Cardiac muscle cell (in vitro differentiated cells and primary cell): ENCODE measurements at places on chromosomes 4 and X. TPM values are rescaled to one million over a fixed set of nuclear protein-coding genes. Genes with fewer than 3 reads are reported as not detected.
A peak's percentile ranks its signal among the peaks of the same experiment; 100 is the strongest.

GRCh38 chr4:44434247-44434646, 14.4 kb downstream of the KCTD8 start:
- H3K4me3 ChIP-seq, result no peak overlapping the region
- no peak for DNase-seq
- no peaks in the 10 kb centered on the region for H3K27me3 ChIP-seq
- no peaks in the 10 kb centered on the region for H3K36me3 ChIP-seq

DNA sequence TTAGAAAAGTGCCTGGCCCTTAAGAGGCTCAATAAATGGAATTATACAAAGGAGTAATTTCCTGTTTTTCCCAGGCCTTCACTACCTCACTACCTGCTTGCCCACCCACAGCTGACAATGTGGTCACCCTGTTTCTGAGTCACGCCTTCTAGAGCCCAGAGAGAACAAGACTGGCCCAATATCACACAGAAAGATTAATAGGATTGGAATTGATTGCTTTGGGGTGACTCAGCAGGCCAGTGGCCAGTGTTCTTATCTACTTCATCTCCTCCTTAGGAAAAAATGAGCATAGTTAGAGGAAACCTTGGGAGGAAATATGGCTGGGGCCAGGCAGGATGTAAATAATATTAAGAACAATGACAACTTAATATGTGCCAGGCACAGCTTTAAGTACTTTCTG, 4.5 kb upstream of the FGF16 start:
- DNase-seq, result peak; percentile 41
- H3K36me3 ChIP-seq, result no peaks in the 10 kb centered on the region
- H3K4me1 ChIP-seq, result no peaks in the 10 kb centered on the region
- H3K27me3 ChIP-seq, result no peaks in the 10 kb centered on the region
- H3K4me3 ChIP-seq, result no peak overlapping the region

DNA sequence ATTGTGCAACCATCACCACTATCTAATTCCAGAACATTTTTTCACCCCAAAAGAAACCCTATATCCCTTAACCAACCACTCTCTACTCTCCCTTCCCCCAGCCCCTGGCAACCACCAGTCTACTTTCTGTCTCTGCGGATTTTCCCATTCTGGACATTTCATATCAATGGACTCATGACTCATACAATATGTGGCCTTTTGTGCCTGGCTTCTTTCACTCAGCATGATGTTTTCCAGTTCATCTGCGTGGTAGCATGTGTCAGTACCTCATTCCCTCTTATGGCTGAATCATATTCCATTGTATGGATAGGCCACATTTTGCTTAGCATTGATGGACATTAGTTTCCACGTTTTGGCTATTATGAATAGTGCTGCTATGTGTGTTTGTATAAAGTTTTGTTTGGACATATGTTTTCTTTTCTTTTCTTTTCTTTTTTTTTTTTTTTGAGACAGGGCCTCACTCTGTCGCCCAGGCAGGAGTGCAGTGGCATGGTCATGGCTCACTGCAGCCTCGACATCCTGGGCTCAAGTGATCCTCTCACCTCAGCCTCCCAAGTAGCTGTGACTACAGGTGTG, 335.4 kb downstream of the BCOR start:
- H3K27ac ChIP-seq, result no peak overlapping the region
- H3K4me1 ChIP-seq, result peaks cover 17% of the 10 kb centered on the region
- H3K27me3 ChIP-seq, result no peaks in the 10 kb centered on the region
- no peak overlapping the region for H3K4me3 ChIP-seq

- no peaks in the 10 kb centered on the region for H3K4me1 ChIP-seq
- H3K27me3 ChIP-seq, result no peaks in the 10 kb centered on the region
- no peak overlapping the region for H3K27ac ChIP-seq
- no peaks in the 10 kb centered on the region for H3K36me3 ChIP-seq
- no peak for DNase-seq
These were observed 98.5 kb upstream of the MAGEB16 start for GRCh38 chrX:35699642-35700041.

GRCh38 chrX:136158685-136159084, 11.4 kb downstream of the FHL1 start:
- H3K27me3 ChIP-seq, result no peaks in the 10 kb centered on the region
- no peak overlapping the region for H3K27ac ChIP-seq
- no peaks in the 10 kb centered on the region for H3K36me3 ChIP-seq

Gene DGAT2L6
- total RNA-seq, result not detected in 2 replicates

Gene NWD2
- total RNA-seq, result 0.06 TPM in 1 of 2 replicates, not detected in the other

Gene F11
- not detected in 2 replicates for total RNA-seq

DNA sequence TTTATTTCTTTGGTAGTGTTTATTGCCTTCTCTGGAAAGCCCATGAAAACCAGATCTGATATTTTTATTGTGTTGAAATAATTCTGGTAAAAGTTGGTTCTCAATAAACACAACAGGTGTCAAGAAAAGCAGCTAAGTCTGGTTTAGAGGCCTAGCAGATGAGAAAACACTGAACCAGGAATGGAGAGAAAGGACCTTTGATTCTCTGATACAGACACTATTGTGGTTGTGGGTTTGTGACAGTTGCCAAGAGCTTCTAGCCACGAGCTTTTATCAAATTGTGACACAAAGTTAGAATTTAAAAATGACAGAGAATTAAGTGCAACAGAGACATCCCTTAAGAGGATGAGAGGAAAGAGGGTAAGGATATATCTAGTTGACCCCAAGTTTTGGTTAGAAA, 42.6 kb downstream of the DDIT4L start:
- no peak overlapping the region for H3K27ac ChIP-seq
- no peaks in the 10 kb centered on the region for H3K4me1 ChIP-seq
- no peak overlapping the region for H3K4me3 ChIP-seq

Gene NAP1L2
- total RNA-seq, result 7.5 and 8.8 TPM in 2 replicates

DNA sequence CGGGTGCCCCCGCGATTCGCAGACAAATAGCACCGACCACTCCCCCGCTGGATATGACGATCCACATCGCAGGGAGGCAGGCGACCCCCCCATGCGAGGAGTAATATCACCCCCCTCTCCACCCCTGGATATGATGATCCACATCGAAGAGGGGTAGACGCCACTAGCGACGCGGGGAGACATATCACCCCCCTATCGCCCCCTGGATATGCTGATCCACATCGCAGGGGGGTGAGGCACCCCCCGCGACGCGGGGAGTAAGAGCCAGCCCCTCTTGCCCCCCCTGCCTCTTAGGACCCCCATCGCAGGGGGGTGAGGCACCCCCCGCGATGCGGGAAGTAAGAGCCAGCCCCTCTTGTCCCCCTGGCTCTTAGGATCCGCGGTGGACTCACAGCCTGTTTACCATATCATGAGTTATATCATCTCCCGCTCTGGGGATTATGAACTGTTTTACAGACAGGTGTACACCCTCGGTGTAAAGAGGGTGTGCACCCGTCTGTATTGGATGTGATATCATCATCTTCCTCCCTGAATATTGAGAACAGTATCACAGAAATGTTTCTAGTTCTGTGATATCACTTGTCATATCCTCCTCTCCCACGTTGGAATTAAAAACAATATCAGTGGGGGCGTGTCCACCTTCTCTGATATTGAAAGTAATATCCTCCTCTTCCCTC, 22.7 kb upstream of the DRD5 start:
- H3K27me3 ChIP-seq, result peaks cover 4% of the 10 kb centered on the region
- no peak for DNase-seq
- H3K36me3 ChIP-seq, result no peaks in the 10 kb centered on the region
- no peak overlapping the region for H3K4me3 ChIP-seq
- H3K4me1 ChIP-seq, result no peaks in the 10 kb centered on the region

GRCh38 chr4:141642063-141642462, 5.7 kb downstream of the IL15 start:
- no peak overlapping the region for H3K4me3 ChIP-seq
- no peaks in the 10 kb centered on the region for H3K4me1 ChIP-seq
- H3K27ac ChIP-seq, result no peak overlapping the region

DNA sequence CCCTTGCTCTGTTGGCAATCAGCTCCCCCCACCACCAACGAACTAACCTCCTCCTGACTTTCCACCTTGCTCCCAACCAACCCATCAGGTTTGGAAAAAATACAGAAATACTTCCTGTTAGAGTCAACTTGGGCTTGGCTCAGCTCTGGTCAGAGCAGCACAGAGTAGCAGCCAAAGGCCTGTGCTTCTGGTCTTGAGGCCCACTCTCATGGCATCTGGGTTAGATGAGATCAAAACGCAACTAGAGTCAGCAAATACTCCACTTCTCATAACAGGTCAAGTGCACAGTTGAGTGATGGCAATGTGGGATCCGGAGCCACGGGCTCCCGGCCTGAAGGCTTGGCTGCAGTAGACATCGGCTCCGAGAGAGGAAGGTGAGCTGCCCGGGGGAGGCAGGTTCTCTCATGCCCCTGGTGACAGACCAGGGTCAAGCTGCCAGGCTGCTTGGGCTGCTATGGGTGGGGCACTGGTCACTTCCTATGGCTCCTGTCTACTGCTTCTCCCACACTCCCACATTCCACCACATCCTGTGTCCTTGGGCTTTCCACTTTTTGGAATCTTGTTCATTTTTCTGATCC, 34.8 kb downstream of the ZNF185 start:
- H3K27ac ChIP-seq, result no peak overlapping the region
- no peaks in the 10 kb centered on the region for H3K4me1 ChIP-seq
- H3K27me3 ChIP-seq, result no peaks in the 10 kb centered on the region
- H3K4me3 ChIP-seq, result no peak overlapping the region
- no peaks in the 10 kb centered on the region for H3K36me3 ChIP-seq

- H3K27me3 ChIP-seq, result no peaks in the 10 kb centered on the region
- no peaks in the 10 kb centered on the region for H3K4me1 ChIP-seq
- no peak overlapping the region for H3K4me3 ChIP-seq
- DNase-seq, result no peak
- H3K27ac ChIP-seq, result no peak overlapping the region
These were observed 74.6 kb downstream of the WDR44 start for GRCh38 chrX:118420462-118420861.

DNA sequence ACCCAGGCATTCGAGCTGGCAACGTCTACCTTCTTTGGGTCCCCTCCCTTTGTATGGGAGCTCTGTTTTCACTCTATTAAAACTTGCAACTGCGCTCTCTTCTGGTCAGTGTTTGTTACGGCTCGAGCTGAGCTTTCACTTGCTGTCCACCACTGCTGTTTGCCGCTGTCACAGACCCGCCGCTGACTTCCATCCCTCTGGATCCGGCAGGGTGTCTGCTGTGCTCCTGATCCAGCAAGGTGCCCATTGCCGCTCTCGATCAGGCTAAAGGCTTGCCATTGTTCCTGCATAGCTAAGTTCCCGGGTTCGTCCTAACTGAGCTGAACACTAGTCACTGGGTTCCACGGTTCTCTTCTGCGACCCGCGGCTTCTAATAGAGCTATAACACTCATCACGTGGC, 183.5 kb upstream of the GALNTL6 start:
- no peak overlapping the region for H3K4me3 ChIP-seq
- no peak overlapping the region for H3K27ac ChIP-seq
- H3K36me3 ChIP-seq, result no peaks in the 10 kb centered on the region
- H3K27me3 ChIP-seq, result no peaks in the 10 kb centered on the region

GRCh38 chrX:2910109-2910508, 19.0 kb downstream of the ARSD start:
- H3K27me3 ChIP-seq, result no peaks in the 10 kb centered on the region
- H3K4me3 ChIP-seq, result no peak overlapping the region
- H3K27ac ChIP-seq, result no peak overlapping the region
- no peak for DNase-seq
- H3K36me3 ChIP-seq, result peaks cover 3% of the 10 kb centered on the region
- H3K4me1 ChIP-seq, result no peaks in the 10 kb centered on the region

DNA sequence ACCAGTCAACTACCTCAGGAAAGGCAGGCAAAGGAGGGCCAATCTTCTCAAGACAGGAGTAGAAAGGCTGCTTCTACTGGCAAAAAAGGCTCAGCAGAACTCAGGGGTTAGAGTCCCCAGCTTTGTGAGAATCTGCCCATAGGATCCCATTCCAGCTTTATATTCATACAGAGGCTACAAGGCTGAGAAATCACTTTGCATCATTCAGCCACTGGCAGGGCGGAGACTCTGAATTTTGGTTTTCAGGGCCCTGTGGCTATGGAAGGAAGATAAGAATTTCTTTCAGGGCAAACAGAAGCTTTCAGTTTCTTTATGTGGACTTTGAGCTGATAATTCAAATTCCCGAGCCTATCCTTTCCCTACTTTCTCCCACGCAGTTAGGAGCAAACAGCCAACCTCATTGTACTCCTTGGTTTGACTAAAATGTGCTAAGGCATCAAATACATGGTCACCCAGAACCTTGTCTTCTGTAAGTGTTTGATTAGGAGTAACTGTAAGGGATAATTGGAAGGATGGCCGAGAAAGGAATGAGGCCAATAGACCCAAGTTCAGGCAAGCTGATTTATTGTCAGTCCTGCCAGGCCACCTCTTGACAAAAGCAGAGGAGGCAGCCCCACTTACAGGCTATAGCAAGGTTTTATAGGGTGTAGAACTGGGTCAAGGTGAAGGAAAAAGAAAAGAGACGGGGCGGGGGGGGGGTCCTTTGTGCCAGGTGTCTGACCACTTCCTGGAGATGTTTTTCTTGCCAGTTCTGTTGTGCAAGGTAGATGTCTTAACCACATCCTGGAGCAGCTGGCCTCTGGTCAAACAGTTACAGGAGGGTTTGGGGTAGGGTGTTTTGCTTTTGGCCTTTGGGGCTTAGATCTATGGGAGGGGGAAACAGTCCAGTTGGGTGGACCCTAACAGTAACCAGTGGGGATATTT, 165.3 kb upstream of the PPP1R2C start:
- no peaks in the 10 kb centered on the region for H3K4me1 ChIP-seq
- H3K27ac ChIP-seq, result no peak overlapping the region
- no peak overlapping the region for H3K4me3 ChIP-seq

Gene RRH
- not detected in 2 replicates for total RNA-seq

GRCh38 chrX:71618303-71618721, at the start of gene CXCR3:
TSS of gene CXCR3 (minus strand) at chrX:71618511. CDS start at chrX:71618449, 62 bp downstream.
- H3K27me3 ChIP-seq, result no peaks in the 10 kb centered on the region
- no peaks in the 10 kb centered on the region for H3K4me1 ChIP-seq
- no peak within 1 kb of the TSS for H3K4me3 ChIP-seq
- no peak for DNase-seq
- no peaks in the 10 kb centered on the region for H3K36me3 ChIP-seq
- H3K27ac ChIP-seq, result no peak within 1 kb of the TSS

- no peak for DNase-seq
- H3K4me1 ChIP-seq, result no peaks in the 10 kb centered on the region
- no peaks in the 10 kb centered on the region for H3K36me3 ChIP-seq
- no peak overlapping the region for H3K4me3 ChIP-seq
These were observed 5.0 kb downstream of the GPR78 start for GRCh38 chr4:8585186-8585585.

- no peak for DNase-seq
- H3K27ac ChIP-seq, result no peak overlapping the region
- H3K36me3 ChIP-seq, result no peaks in the 10 kb centered on the region
- no peak overlapping the region for H3K4me3 ChIP-seq
- no peaks in the 10 kb centered on the region for H3K27me3 ChIP-seq
These were observed 41.8 kb downstream of the RPS6KA3 start for GRCh38 chrX:20224814-20225487.

DNA sequence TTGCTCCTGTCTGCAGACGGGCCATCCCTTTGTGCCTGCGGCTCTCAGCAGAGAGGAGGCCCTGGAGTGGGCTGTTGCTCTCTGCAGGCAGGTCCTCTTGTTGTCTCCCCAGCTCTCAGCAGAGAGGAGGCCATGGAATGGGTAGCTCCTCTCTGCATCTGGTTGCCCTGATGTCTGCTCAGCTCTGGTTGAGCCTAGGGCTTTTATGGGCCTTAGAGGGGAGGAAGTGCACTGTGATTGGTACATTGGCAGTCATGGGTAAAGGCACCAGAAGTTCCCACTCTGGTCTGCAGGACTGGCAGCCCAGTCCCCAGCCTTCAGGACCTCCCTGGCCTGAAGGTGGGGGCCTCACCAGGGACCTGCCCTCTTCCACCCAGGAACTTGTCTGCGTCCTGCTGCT, 21.5 kb downstream of the SPON2 start:
- no peak overlapping the region for H3K27ac ChIP-seq
- no peak overlapping the region for H3K4me3 ChIP-seq
- H3K27me3 ChIP-seq, result peaks cover 3% of the 10 kb centered on the region
- H3K36me3 ChIP-seq, result no peaks in the 10 kb centered on the region
- DNase-seq, result no peak
- no peaks in the 10 kb centered on the region for H3K4me1 ChIP-seq

- no peak overlapping the region for H3K27ac ChIP-seq
- no peaks in the 10 kb centered on the region for H3K36me3 ChIP-seq
- no peaks in the 10 kb centered on the region for H3K4me1 ChIP-seq
- peak; percentile 75 for DNase-seq
These were observed 51.2 kb downstream of the TMPRSS11E start for GRCh38 chr4:68498413-68499007.
